Activated naive CD4-positive, alpha-beta T cell treated with anti-CD3 and anti-CD28 coated beads, Interleukin-2, amount 10 ng/mL, durations not matched to agents 5 hours and 36 hours (primary cell): ENCODE measurements at places on chromosomes 5 and 9. TPM values are rescaled to one million over a fixed set of nuclear protein-coding genes. Genes with fewer than 3 reads are reported as not detected.

The LRRC70 gene
- 0.88 TPM for total RNA-seq

The STOML2 gene
- 84.5 TPM for total RNA-seq

The CXCL14 gene
- total RNA-seq: not detected

The FBXO10 gene
- 2.5 TPM for total RNA-seq

The SLC6A3 gene
- total RNA-seq: not detected

The NREP gene
- 19.2 TPM for total RNA-seq

The DCTN4 gene
- 39.8 TPM for total RNA-seq

The HK3 gene
- total RNA-seq: 0.18 TPM

The HAVCR2 gene
- total RNA-seq: 57.3 TPM

The ATG10 gene
- 9.5 TPM for total RNA-seq

The SLC22A4 gene
- not detected for total RNA-seq

The MCTP1 gene
- not detected for total RNA-seq

The LCN1 gene
- total RNA-seq: not detected

The GPR150 gene
- 1.6 TPM for total RNA-seq

The ALDH7A1 gene
- total RNA-seq: 1.2 TPM

The PRKACG gene
- not detected for total RNA-seq

The CDH9 gene
- total RNA-seq: not detected

The ISL1 gene
- not detected for total RNA-seq

The SEMA5A gene
- total RNA-seq: 0.10 TPM

The OR1J2 gene
- not detected for total RNA-seq

The PCDHB4 gene
- not detected for total RNA-seq

The FBXL17 gene
- total RNA-seq: 13.0 TPM

The GAPT gene
- not detected for total RNA-seq

The MEIKIN gene
- total RNA-seq: 1.2 TPM

The TMEM245 gene
- 31.2 TPM for total RNA-seq

The PCDHA2 gene
- total RNA-seq: not detected

The ADGRV1 gene
- not detected for total RNA-seq

The SPINK7 gene
- total RNA-seq: not detected

The TRPM3 gene
- total RNA-seq: not detected

The ZNF354B gene
- total RNA-seq: 17.2 TPM

The JAKMIP2 gene
- total RNA-seq: 0.48 TPM

The PLCXD3 gene
- not detected for total RNA-seq

The GGTA1 gene
- total RNA-seq: not detected

The KLHL9 gene
- total RNA-seq: 20.4 TPM

The RLN2 gene
- 2.4 TPM for total RNA-seq

The CATSPER3 gene
- 1.1 TPM for total RNA-seq

The CCDC69 gene
- 63.3 TPM for total RNA-seq

The FOXD4L4 gene
- total RNA-seq: 0.19 TPM

The MEF2C gene
- 0.40 TPM for total RNA-seq

The MAN1B1 gene
- 57.8 TPM for total RNA-seq

The BAAT gene
- total RNA-seq: not detected

The LEAP2 gene
- 4.0 TPM for total RNA-seq
